Right atrium auricular region (tissue), 2 donors: ENCODE measurements at places on chromosomes 6 and 20. TPM values are rescaled to one million over a fixed set of nuclear protein-coding genes. Genes with fewer than 3 reads are reported as not detected.

DNA sequence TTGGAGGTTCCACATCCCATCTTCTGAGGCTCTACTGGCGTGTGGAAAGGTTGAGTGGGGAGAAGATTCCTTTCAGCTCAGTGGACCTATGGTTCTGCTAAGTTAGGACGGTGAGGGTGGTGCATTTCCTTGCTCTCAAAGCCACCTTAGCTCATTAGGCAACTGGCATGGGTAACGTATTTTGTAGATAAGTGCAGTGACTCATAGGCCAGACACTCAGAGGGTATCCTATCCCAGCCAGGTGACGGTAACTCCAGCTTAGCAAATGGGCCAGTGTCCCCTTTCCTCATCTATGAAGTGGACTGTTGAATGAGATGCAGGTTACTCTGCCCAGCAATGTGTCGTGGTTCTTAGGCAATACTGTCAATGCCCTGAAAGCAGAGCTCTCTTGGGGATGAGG lies 3.7 kb downstream of the RPS6KA2 start:
- H3K4me3 ChIP-seq: no peak overlapping the region
- H3K27ac ChIP-seq: peak overlapping the region; percentile 89
- DNase-seq: no peak
- H3K36me3 ChIP-seq: no peaks in the 10 kb centered on the region
- H3K27me3 ChIP-seq: no peaks in the 10 kb centered on the region

Gene POFUT1
- total RNA-seq: 31.6 TPM

Gene CCN6
- total RNA-seq: not detected

- H3K36me3 ChIP-seq: no peaks in the 10 kb centered on the region
- no peaks in the 10 kb centered on the region for H3K4me1 ChIP-seq
- H3K4me3 ChIP-seq: no peak overlapping the region
- no peak overlapping the region for H3K27ac ChIP-seq
- no peaks in the 10 kb centered on the region for H3K27me3 ChIP-seq
These were observed 13.5 kb downstream of the NINL start for GRCh38 chr20:25571817-25572216.

Gene IL17F
- not detected for total RNA-seq

GRCh38 chr20:56540415-56540814 lies 7.4 kb downstream of the FAM209B start:
- H3K27ac ChIP-seq: no peak overlapping the region
- no peaks in the 10 kb centered on the region for H3K4me1 ChIP-seq
- H3K27me3 ChIP-seq: no peaks in the 10 kb centered on the region
- DNase-seq: no peak

Gene SOBP
- 8.5 TPM for total RNA-seq

Gene ESR1
- total RNA-seq: 0.67 TPM

Gene NTSR1
- not detected for total RNA-seq

GRCh38 chr6:80347101-80347500 lies 240.6 kb downstream of the BCKDHB start:
- H3K36me3 ChIP-seq: no peaks in the 10 kb centered on the region
- H3K4me1 ChIP-seq: no peaks in the 10 kb centered on the region
- no peak for DNase-seq
- no peak overlapping the region for H3K27ac ChIP-seq
- no peak overlapping the region for H3K4me3 ChIP-seq

Gene FOXA2
- total RNA-seq: not detected

GRCh38 chr6:144264270-144265060 lies 20.7 kb upstream of the UTRN start:
- no peak for DNase-seq
- no peaks in the 10 kb centered on the region for H3K4me1 ChIP-seq
- H3K27ac ChIP-seq: peak overlapping the region; percentile 44
- H3K36me3 ChIP-seq: no peaks in the 10 kb centered on the region

- H3K27ac ChIP-seq: no peak overlapping the region
- peak; percentile 85 for DNase-seq
- no peaks in the 10 kb centered on the region for H3K36me3 ChIP-seq
- no peak overlapping the region for H3K4me3 ChIP-seq
- no peaks in the 10 kb centered on the region for H3K27me3 ChIP-seq
- no peaks in the 10 kb centered on the region for H3K4me1 ChIP-seq
These were observed 30.4 kb upstream of the PNRC1 start for GRCh38 chr6:89050155-89050554.

Gene PDYN
- not detected for total RNA-seq

Gene NRSN1
- total RNA-seq: not detected

Gene CDSN
- not detected for total RNA-seq

DNA sequence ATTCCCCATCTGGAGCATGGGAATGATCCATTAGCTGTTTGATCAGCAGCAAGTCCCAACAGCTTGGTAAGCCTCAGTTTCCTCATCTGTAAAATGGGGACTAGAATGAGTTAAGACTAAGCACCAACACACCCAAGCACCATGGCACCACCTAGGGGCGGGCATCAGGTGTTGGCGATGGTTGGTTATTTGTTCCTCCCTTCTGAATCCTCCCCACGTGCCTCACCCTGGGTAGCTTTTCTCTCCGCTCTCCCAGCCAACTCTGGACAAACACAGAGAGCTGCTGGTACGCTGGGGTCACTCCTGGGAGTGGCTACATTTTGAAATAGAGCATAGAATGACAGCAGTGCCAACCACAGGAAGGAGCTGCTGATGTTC lies 13.3 kb upstream of the ITPR3 start:
- no peaks in the 10 kb centered on the region for H3K36me3 ChIP-seq
- H3K27me3 ChIP-seq: no peaks in the 10 kb centered on the region
- peaks cover 43% of the 10 kb centered on the region for H3K4me1 ChIP-seq
- no peak overlapping the region for H3K27ac ChIP-seq
- DNase-seq: no peak

DNA sequence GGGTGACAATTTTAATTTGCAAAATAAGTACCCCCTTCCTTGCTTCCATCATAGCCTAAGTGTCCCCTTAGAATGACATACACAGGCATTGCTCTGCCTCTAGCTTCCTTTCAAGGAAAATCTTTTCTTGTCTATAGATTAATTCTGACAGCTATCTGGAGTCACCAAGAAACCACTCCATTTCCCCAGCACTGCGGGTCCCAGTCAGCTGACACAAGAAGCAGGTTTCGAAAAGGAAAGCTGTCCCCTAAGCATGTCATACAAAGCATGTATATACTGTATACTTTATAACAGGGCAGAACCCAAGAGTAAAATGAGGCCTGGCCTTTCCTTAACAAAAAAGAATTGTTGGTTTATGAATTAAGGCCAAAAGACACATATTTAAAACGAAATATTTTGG lies 273.5 kb downstream of the BTBD9 start:
- H3K4me3 ChIP-seq: no peak overlapping the region
- H3K4me1 ChIP-seq: no peaks in the 10 kb centered on the region

GRCh38 chr20:43554369-43554768 lies 4.5 kb upstream of the SGK2 start:
- DNase-seq: no peak
- H3K4me1 ChIP-seq: no peaks in the 10 kb centered on the region
- H3K4me3 ChIP-seq: no peak overlapping the region

- peaks cover 3% of the 10 kb centered on the region for H3K4me1 ChIP-seq
- no peaks in the 10 kb centered on the region for H3K36me3 ChIP-seq
- peak overlapping the region; percentile 32 for H3K27ac ChIP-seq
- H3K27me3 ChIP-seq: no peaks in the 10 kb centered on the region
These were observed 17.8 kb upstream of the ZNF217 start for GRCh38 chr20:53611449-53611894.

Gene LY6G6D
- total RNA-seq: not detected

- H3K27me3 ChIP-seq: no peaks in the 10 kb centered on the region
- peak; percentile 58 for DNase-seq
- peak overlapping the region; percentile 75 for H3K27ac ChIP-seq
- H3K4me1 ChIP-seq: peaks cover 44% of the 10 kb centered on the region
- H3K4me3 ChIP-seq: no peak overlapping the region
These were observed 6.3 kb upstream of the APMAP start for GRCh38 chr20:24998631-24999445.

Gene KIF25
- total RNA-seq: not detected

- DNase-seq: no peak
- H3K27ac ChIP-seq: no peak overlapping the region
- H3K36me3 ChIP-seq: no peaks in the 10 kb centered on the region
- no peaks in the 10 kb centered on the region for H3K4me1 ChIP-seq
- H3K4me3 ChIP-seq: no peak overlapping the region
- H3K27me3 ChIP-seq: no peaks in the 10 kb centered on the region
These were observed 437.2 kb downstream of the BCKDHB start for GRCh38 chr6:80543598-80544222.

GRCh38 chr6:34115403-34115795 lies 30.5 kb downstream of the GRM4 start:
- H3K36me3 ChIP-seq: no peaks in the 10 kb centered on the region
- H3K27me3 ChIP-seq: no peaks in the 10 kb centered on the region
- H3K27ac ChIP-seq: no peak overlapping the region
- no peaks in the 10 kb centered on the region for H3K4me1 ChIP-seq

DNA sequence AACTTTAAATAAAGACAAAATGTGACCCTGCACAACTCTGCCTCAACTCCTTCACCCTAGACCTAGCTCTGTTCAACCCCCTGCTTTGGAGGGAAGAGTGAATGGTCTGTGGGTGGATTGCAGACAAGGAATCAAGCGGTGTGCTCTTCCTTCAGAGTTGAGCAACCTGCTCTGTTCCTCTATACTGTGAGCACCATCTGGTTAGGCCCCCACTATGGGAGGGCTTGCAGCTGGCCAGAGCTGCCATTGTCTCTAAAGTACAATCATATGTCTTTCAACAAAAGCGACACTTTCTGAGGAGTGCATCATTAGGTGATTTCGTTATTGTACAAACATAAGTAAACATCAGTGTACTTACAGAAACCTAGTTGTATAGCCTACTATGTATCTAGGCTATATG lies 406.1 kb upstream of the MARCKS start:
- H3K4me1 ChIP-seq: no peaks in the 10 kb centered on the region
- no peaks in the 10 kb centered on the region for H3K27me3 ChIP-seq
- no peak overlapping the region for H3K27ac ChIP-seq
- no peak for DNase-seq

Gene TP53RK
- 11.3 TPM for total RNA-seq

DNA sequence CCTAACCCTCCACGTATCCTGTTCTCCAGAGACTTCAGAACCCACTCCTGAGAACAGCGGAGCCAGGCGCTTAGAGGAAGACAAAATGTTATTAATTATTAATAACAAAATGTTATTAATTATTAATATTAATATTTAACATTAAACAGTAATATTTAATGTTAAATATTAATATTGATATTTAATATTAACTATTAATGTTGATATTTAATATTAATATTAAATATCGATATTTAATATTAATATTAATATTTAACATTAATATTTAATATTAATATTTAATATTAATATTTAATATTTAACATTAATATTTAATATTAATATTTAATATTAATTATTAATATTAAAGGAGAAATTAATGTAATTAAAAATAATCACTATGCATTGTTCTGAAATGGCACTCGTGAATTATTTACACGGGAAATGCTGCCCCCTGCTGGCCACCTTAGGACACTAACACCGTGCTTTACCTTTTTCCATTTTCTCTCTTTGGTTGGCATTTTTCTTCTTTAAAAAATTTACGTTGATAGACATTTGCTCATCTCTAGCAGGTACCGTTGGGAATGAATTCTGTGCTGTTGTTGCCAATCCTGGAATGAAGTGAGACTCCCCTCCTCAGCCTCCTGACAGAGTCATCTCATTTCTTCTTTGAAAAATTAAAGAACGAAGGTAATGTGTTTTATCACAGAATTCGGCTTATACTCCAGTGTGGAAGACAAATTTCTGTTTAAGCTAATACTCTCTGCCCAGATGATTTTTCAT lies 7.5 kb upstream of the GGTLC1 start:
- H3K4me3 ChIP-seq: no peak overlapping the region
- no peaks in the 10 kb centered on the region for H3K27me3 ChIP-seq
- no peaks in the 10 kb centered on the region for H3K36me3 ChIP-seq
- H3K4me1 ChIP-seq: no peaks in the 10 kb centered on the region
- H3K27ac ChIP-seq: no peak overlapping the region

- no peak overlapping the region for H3K27ac ChIP-seq
- H3K4me1 ChIP-seq: no peaks in the 10 kb centered on the region
- no peaks in the 10 kb centered on the region for H3K27me3 ChIP-seq
- H3K4me3 ChIP-seq: no peak overlapping the region
- no peak for DNase-seq
- no peaks in the 10 kb centered on the region for H3K36me3 ChIP-seq
These were observed 107.8 kb downstream of the UBE3D start for GRCh38 chr6:82957868-82958245.

Gene OXT
- not detected for total RNA-seq

DNA sequence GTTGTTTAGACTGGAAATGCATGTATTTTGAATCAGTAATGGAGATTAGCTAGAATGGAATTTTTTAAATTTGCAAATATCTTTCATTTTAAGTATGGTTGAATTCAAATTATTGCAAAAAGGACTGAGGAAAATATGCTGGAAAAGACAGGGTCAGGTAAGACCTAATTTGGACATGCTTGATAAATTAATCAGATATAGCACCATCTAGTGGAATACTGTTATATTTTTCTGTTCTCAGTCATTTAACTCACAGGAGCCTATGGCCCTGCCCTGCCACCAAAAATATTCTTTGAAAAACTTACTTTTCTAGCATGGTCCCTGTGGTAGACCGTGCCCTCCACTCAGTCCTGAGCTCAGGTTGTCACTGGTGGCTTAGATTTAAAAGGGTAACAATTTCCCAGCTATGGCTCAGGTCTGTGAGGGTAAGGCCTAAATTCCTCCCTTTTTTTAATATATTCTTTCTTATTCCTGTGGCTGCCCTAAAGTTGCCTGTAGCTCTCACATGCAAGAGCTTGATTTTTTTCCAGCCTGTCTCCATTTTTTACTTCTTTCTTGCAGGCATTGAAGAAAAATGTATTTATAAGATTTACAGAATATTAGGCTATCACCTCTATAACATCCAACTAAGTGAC lies 25.3 kb upstream of the KIAA1586 start:
- no peaks in the 10 kb centered on the region for H3K4me1 ChIP-seq
- no peak overlapping the region for H3K4me3 ChIP-seq
- no peak for DNase-seq
- no peak overlapping the region for H3K27ac ChIP-seq

DNA sequence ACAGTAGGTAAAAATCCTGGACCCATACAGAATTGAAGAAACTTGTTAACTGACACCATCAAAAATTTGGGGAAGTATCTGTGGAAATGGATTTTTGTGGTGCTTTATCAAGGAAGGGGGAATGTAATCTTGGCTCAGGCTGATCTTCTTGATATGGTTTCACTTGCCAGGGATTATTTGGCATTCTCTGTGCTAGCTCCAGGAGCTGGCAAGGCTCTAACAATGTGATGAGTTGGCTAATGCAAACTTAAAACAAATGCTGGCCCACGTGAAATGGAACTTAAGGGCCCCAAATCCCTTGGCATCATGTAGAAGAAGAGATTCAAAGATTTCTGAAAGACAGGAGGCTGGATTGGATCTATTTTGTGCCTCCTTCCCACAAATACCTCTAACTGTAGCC lies 13.1 kb downstream of the KCNS1 start:
- H3K27me3 ChIP-seq: no peaks in the 10 kb centered on the region
- no peak overlapping the region for H3K27ac ChIP-seq
- H3K4me1 ChIP-seq: no peaks in the 10 kb centered on the region
- no peaks in the 10 kb centered on the region for H3K36me3 ChIP-seq

GRCh38 chr6:73579851-73580246 lies 59.0 kb upstream of the EEF1A1 start:
- H3K27ac ChIP-seq: peak overlapping the region; percentile 85
- no peak for DNase-seq
- peaks cover 36% of the 10 kb centered on the region for H3K4me1 ChIP-seq
- H3K27me3 ChIP-seq: no peaks in the 10 kb centered on the region
- H3K4me3 ChIP-seq: no peak overlapping the region

- H3K4me3 ChIP-seq: no peak overlapping the region
- no peak for DNase-seq
- no peaks in the 10 kb centered on the region for H3K36me3 ChIP-seq
- H3K4me1 ChIP-seq: no peaks in the 10 kb centered on the region
These were observed 53.9 kb upstream of the SOX4 start for GRCh38 chr6:21539621-21540100.

GRCh38 chr6:120137492-120137891 lies 787.9 kb upstream of the MAN1A1 start:
- H3K4me3 ChIP-seq: no peak overlapping the region
- H3K36me3 ChIP-seq: no peaks in the 10 kb centered on the region
- DNase-seq: no peak
- no peak overlapping the region for H3K27ac ChIP-seq
- no peaks in the 10 kb centered on the region for H3K27me3 ChIP-seq
